ENCODE measurements at places on chromosomes 7 and 10.

DNA sequence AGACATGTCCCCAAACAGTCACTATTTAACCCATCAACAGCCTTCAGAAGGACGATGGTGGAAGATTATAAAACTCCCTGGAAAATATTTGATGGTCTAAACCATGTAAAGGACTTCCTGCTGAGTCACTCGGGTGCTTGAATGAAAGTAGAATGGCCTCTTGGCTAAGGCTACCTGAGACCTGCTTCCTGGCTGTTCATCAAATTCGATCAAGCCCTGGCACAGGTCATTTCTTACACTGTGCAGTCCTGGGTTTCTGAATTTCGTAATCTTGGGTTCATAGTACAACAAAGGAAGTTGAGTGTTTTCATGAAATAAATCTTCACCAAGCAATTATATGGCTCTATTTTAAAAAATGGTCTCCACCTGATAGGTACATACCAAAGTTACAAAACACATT is 260.3 kb upstream of the RNF32 start:
- DNase-seq, result no peak

GRCh38 chr7:55970561-55970960 is 6.2 kb downstream of the NIPSNAP2 start:
- no peak for DNase-seq

- DNase-seq, result no peak
Observed at GRCh38 chr7:38905056-38905759, 3.8 kb downstream of the VPS41 start.

DNA sequence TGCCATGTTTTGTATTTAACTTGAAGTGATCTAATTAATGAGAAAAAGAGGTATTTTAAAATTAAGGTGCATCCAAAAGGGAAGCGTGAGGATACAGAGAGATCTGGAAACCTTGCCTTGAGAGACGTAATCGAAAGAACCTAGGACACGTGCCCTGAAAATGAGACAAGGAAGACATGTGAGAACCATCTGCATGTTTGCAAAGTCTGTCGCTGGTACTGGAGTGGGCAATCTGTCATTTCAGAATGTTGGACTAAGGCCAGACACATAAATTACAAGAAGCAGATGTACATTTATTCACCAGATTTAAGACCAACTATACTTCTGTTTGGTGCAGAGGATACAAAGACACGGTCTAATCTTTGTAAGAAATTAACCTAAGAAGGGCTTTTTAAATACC is 9.2 kb downstream of the AGR2 start:
- no peak for DNase-seq

DNA sequence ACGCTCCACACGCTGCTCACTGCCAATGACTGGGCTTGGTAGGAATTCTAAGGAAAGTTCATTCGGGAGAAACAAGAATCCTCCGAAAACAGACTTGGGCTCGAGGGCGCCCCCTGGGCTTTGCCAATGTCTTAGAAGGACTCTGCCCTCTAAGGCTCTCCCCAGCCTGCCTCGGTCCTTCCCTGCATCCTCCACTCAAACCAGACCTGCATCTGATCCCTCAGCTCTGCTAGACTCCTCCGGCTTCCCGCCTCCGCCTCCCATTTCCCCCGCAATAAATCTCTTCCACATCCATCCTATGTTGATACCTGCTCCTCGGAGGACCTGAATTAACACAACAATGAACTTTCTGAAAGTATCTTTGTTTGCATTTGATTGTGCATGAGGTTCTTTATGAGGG is 177.6 kb downstream of the PLPP4 start:
- DNase-seq, result no peak

DNA sequence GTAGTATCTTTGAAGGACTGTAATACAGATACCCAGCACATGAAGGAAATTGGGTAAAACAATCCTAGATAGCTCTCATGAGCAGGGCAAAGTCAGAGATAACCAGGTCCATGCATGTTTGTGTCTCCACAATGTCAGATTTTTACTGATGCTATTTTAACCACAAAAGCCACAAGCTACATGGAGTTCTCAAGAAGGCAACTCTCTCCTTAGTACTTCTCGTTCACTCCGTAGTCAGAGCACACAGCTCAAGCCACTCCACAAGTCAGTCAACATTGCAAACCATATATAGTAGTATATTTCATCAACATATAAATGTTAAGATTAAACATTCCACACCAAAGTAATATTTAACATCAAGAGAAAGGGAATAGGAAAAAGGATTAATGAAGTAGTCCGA is 98.0 kb upstream of the PIK3CG start:
- DNase-seq, result no peak

DNA sequence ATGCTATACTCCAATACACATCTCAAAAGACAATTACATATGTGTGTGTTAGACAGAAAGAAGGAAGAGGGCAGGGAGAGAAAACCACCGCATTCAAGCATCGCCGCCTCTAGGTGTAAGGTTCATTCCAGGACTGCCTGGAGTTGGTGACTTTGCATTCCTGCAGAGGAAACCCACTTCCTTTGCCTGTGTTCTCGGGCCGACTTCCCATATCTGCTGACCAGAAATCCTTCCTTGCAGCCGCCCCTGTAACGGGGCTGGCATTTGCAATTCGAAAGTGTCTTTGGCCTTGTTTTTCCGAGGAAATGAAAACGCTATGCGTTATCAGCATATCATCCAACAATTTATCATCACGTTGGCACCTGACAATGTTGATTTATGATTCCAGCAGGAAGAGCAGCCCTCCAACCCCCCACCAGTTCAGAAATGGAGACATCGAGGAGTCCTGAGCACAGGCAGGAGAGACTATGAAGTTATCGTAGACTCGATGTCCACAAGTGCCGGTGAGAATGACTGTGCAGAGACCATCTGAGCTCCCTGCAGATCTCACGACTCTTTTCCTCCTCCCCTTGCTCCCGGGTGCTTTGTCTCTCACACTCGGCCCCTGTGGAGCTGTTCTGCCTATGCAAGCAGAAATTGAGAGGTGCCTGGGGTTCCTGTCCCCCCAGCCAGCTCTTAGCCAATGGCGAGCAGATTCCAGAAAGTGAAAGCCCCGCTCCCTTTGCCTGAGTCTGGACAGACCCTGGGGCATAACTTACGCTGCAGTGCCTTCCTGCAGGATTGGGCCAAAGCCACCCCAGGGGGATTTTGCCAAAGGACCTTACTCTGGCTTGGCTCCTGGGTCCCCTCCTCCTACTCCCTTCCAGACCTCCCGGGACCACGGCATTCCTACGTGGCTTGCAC is 68.9 kb upstream of the FOXK1 start:
- DNase-seq, result no peak

Data from stimulated activated CD4-positive, alpha-beta T cell treated with anti-CD3 and anti-CD28 coated beads, Interleukin-15, amount 100 ng/mL, for 1 hour (primary cell).